ENCODE measurements at places on chromosomes 2 and 18. TPM values are rescaled to one million over a fixed set of nuclear protein-coding genes. Genes with fewer than 3 reads are reported as not detected.

The SRBD1 gene
- total RNA-seq: 19.6 TPM

The ALKAL2 gene
- total RNA-seq: not detected

The EXOC6B gene
- total RNA-seq: 40.2 TPM

The AFF3 gene
- 19.4 TPM for total RNA-seq

The AKAIN1 gene
- not detected for total RNA-seq

The PLCL1 gene
- total RNA-seq: 0.64 TPM

The RAB6C gene
- under 0.01 TPM for total RNA-seq

The CGREF1 gene
- under 0.01 TPM for total RNA-seq

The ALLC gene
- total RNA-seq: not detected

The LHCGR gene
- total RNA-seq: under 0.01 TPM

The CHN1 gene
- 45.3 TPM for total RNA-seq

The TUBB8B gene
- total RNA-seq: 0.32 TPM

The KCNS3 gene
- total RNA-seq: 7.4 TPM

The EIF4E2 gene
- 76.3 TPM for total RNA-seq

The EIF2AK3 gene
- total RNA-seq: 25.9 TPM

The SERPINB4 gene
- not detected for total RNA-seq

The ABCB11 gene
- total RNA-seq: under 0.01 TPM

The SOWAHC gene
- total RNA-seq: 9.3 TPM

The REG1B gene
- not detected for total RNA-seq

The RALB gene
- 35.1 TPM for total RNA-seq

The NEU4 gene
- not detected for total RNA-seq

The SMC6 gene
- total RNA-seq: 20.7 TPM

The ARHGAP15 gene
- 0.43 TPM for total RNA-seq

The MOGAT1 gene
- not detected for total RNA-seq

The NAT8 gene
- total RNA-seq: not detected

The CAPN14 gene
- total RNA-seq: under 0.01 TPM

The SLC19A3 gene
- under 0.01 TPM for total RNA-seq

The WNT10A gene
- total RNA-seq: not detected

The FEV gene
- total RNA-seq: not detected

The MATN3 gene
- 3.9 TPM for total RNA-seq

The PRKAG3 gene
- not detected for total RNA-seq

The CMPK2 gene
- 1.9 TPM for total RNA-seq

The KHK gene
- total RNA-seq: 1.3 TPM

The CHRNA1 gene
- 0.32 TPM for total RNA-seq

The MC4R gene
- not detected for total RNA-seq

The NRP2 gene
- 117 TPM for total RNA-seq

The SH3RF3 gene
- 11.9 TPM for total RNA-seq

The ELOA2 gene
- not detected for total RNA-seq

The NCKAP5 gene
- 28.7 TPM for total RNA-seq

The ATP6V1C2 gene
- under 0.01 TPM for total RNA-seq

The LGALSL gene
- 3.2 TPM for total RNA-seq

The ZNF2 gene
- 7.8 TPM for total RNA-seq

The POTEI gene
- total RNA-seq: under 0.01 TPM

The PSTPIP2 gene
- 8.7 TPM for total RNA-seq

The TTC32 gene
- total RNA-seq: 9.9 TPM

The UGT1A4 gene
- not detected for total RNA-seq

The UGT1A6 gene
- not detected for total RNA-seq

The PSMA8 gene
- total RNA-seq: not detected

The STARD6 gene
- not detected for total RNA-seq

The GRB14 gene
- not detected for total RNA-seq

Data from fibroblast of villous mesenchyme (primary cell).